ENCODE measurements at places on chromosomes 5 and 9. TPM values are rescaled to one million over a fixed set of nuclear protein-coding genes. Genes with fewer than 3 reads are reported as not detected.
A peak's percentile ranks its signal among the peaks of the same experiment; 100 is the strongest.

DNA sequence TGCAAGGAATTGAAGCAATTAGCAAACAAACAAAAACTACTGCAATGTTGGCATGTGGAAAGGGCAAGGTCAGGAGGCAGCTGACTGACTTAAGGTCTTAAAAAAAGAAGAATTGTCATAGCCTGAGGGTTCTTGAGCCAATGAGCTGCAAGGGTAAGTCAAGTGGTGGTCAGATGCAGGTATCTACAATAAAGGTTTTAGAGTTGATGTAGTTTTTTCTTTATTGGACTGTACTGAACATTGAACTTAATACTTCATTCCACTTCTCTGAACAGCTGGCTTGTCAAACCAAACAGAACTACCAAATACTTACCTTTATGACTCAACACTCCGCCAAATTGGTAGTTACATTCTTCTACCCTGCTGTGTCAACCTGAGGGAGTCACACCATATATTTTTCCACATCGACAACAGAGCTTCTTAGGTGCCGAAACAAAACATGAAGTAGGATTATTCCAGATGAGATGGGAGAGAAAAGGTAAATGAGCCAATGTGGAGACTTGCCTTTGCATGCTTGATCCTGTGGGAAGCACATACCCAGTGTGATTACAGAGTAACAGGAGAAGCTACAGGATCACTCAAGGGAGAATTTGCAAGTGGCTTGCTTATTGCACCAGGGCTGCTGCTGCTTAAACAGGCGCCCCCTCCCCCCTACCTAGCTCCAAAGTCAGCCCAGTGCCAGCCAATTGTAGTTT lies 35.3 kb downstream of the EQTN start:
- no peak overlapping the region for H3K27ac ChIP-seq
- no peaks in the 10 kb centered on the region for H3K36me3 ChIP-seq
- no peak for DNase-seq
- H3K4me1 ChIP-seq = no peaks in the 10 kb centered on the region

DNA sequence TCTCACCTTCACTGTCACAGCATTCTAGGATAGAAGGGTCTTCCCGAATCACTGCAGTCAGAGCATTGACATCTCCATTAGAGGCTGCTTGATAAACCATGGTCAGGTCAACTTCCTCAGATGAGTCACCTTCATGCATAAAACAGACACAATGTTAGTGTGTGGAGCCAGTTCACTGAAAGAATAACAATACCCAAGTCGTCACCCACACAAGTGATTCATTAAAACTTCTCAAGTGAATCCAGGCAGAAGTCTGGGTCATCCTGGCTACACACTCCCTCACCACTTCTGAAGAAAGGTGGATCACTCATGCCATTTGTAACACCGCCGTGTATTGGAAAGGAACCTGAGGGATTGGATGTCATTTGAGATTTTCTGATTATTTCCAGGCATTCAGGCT lies 49.6 kb downstream of the ANKRD55 start:
- H3K27me3 ChIP-seq = no peaks in the 10 kb centered on the region
- H3K27ac ChIP-seq = no peak overlapping the region
- no peaks in the 10 kb centered on the region for H3K4me1 ChIP-seq
- H3K36me3 ChIP-seq = no peaks in the 10 kb centered on the region
- no peak for DNase-seq
- no peak overlapping the region for H3K4me3 ChIP-seq

DNA sequence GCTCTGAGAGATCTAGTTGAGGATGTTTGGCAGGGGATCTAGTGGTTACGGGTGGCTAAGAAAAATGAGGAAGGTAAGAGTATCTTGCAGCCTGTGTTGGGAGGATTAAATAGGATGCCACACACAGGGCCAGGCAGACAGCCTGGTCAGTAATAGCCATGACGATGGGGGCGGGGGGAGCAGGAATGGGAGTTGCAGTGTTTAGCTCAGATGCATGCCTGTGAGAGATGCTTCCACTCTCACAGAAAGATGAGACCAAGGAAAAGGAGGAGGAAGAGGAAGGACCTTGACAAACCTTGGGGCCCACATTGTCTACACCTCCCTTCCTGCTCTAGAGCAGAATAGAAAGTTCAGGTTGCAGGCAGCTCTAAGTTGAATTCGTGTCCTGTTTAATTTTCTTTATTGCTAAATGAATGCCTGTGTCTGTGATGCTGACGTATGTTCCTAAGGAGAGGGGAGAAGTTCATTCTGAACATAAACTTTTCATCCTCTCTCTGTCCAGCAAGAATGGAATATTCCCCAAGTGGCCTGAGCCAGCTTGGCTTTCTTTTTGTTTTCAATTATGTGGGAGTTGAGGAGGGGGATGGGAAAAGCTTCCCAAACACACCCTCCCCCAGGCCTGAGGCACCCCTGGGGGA lies 28.7 kb downstream of the TGFBI start:
- H3K4me1 ChIP-seq = peaks cover 53% of the 10 kb centered on the region
- no peak overlapping the region for H3K4me3 ChIP-seq
- H3K27ac ChIP-seq = no peak overlapping the region

The IFNK gene
- not detected for total RNA-seq

- DNase-seq = peak; percentile 76
- no peak overlapping the region for H3K4me3 ChIP-seq
- H3K27ac ChIP-seq = no peak overlapping the region
- no peaks in the 10 kb centered on the region for H3K36me3 ChIP-seq
- H3K4me1 ChIP-seq = no peaks in the 10 kb centered on the region
- H3K27me3 ChIP-seq = no peaks in the 10 kb centered on the region
These were observed 631.9 kb downstream of the PSAT1 start for GRCh38 chr9:78928625-78929405.

DNA sequence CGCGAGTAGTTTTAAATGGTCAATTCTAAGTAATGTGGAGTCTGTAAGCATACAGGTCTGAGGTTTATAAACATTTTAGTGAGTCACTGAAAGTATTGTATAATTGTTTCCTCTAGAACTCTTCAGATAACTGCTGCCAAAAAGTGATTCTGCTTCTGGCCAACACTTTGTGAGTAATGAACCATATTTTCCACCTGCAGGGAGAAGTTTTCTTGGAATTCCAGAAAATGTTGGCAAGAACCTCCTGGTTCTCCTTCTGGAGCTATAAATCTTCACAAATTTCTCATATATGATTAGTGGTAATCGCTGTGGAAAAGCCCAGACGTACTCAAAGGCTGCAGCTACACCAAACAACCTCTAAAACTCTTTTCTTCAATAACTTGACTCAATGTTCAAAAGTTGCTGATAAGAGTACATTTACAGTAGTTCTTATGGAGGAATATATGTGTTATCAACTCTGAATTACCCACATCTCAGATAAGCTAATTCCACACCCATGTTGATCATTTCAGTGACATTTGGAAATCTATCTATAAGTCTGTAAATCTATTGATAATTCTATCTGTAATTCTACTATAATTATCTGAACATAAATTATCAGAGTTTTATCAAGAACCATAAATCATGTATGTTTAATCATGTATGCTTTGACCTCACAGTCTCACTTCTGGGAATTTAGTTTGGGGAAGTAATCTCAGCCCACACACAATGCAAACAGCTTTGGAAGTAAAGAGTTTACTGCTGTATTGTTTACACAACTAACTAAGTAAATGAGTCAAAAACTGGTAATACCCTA lies 74.1 kb downstream of the FNBP1 start:
- H3K27ac ChIP-seq = no peak overlapping the region
- H3K4me1 ChIP-seq = peaks cover 7% of the 10 kb centered on the region
- H3K36me3 ChIP-seq = peaks cover 5% of the 10 kb centered on the region
- no peak for DNase-seq
- H3K4me3 ChIP-seq = no peak overlapping the region

The AIF1L gene
- 16.5 TPM for total RNA-seq

- peak; percentile 86 for DNase-seq
- no peaks in the 10 kb centered on the region for H3K27me3 ChIP-seq
- H3K4me3 ChIP-seq = no peak overlapping the region
- H3K27ac ChIP-seq = peak overlapping the region; percentile 52
- H3K4me1 ChIP-seq = peaks cover 5% of the 10 kb centered on the region
These were observed 42.3 kb downstream of the MACROH2A1 start for GRCh38 chr5:135356522-135357318.

- peak; percentile 6 for DNase-seq
- H3K27me3 ChIP-seq = no peaks in the 10 kb centered on the region
- no peak overlapping the region for H3K4me3 ChIP-seq
- no peaks in the 10 kb centered on the region for H3K36me3 ChIP-seq
- H3K27ac ChIP-seq = no peak overlapping the region
These were observed 361.6 kb downstream of the ICE1 start for GRCh38 chr5:5784101-5784500.

DNA sequence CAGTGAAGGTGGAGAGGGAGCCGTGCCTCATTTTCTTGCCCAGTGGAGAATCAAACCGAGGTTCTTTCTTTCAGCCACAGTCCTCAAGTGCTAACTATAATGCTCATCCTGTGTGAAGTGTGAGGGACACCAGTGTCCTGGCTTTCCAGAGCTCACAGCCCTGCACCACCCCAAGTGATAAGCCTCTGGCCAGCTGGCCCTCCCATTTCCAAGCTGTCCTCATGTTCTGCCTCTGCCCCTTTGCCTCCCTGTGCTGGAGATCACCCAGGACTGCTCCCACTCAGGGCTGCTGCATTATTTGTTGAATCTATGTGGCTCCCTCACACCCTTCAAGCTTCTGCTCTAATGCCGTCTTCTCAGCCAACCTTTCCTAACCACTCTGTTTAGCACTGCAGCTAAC lies 224.5 kb upstream of the TUT7 start:
- no peak overlapping the region for H3K4me3 ChIP-seq
- no peaks in the 10 kb centered on the region for H3K36me3 ChIP-seq
- no peaks in the 10 kb centered on the region for H3K27me3 ChIP-seq
- no peak for DNase-seq
- peaks cover 34% of the 10 kb centered on the region for H3K4me1 ChIP-seq

The SH3PXD2B gene
- 13.0 TPM for total RNA-seq

DNA sequence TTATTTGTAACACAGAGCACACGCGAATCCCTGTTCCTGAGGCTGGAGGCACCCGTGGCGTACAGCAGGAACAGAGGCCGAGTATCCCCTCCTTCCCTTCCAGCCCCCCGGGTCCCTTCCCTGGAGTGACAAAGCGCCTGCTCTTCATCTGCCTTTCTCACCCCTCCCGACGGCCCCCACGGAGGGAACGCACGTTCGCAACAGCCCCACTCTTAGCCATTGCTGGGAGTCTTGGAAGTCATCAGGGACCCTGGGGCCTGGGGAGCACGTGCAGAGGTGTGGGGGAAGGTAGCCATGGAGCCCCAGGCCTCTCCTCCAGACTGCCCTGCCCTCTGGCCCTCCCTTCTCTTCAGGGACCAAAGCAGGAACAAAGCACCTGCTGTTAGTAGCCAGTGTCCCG lies 2.5 kb downstream of the AGPAT2 start:
- no peaks in the 10 kb centered on the region for H3K27me3 ChIP-seq
- H3K36me3 ChIP-seq = no peaks in the 10 kb centered on the region
- H3K4me3 ChIP-seq = no peak overlapping the region

DNA sequence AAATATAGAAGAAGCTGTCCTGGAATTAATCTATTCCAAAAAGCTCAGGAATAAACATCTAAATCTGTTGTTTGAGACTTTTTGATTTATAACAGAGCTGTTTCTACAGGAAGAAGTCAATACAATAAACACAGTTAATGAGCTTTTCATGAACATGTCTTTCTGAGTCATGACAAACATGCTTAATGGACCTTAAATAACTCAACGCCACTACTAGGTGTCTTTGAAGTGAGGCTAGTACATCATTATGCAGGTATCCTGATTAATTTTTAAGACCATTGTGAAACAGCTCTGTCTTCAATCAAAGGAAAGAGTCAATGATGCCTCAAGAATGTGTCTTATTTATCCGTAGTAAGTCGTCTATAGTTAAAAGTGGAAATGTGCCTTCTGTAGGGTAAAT lies 131.6 kb downstream of the GABRB2 start:
- DNase-seq = no peak
- H3K4me3 ChIP-seq = no peak overlapping the region
- no peaks in the 10 kb centered on the region for H3K27me3 ChIP-seq
- H3K36me3 ChIP-seq = no peaks in the 10 kb centered on the region

DNA sequence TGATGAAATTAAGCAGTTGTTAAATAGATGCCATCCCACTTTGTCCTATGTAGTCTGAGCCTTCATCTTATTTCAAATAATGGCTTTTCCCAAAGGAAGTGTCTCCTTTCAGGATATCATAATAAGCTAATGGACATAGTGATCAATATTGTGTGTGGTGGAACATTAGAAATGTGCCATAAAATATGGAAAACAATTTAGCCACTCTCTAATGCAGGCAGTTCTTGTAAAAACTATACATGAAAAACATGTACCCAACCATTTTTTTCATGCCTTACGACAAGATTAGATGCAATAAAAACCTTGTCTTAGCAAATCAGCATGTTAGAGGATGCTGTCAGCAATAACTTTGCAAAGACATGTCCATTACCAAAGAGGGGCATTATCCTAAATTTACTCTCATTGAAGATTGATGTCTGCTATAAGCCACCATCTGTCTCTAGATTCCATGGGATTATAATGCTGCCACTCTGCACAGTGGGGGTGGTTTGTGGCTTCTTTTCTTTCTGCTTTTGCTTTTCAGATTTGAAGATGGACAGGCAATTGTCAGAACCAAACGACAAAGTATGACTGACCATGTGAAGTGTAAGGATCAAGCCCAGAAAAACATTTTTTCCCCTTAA lies 724.0 kb upstream of the ZNF608 start:
- no peaks in the 10 kb centered on the region for H3K4me1 ChIP-seq
- no peak overlapping the region for H3K4me3 ChIP-seq
- H3K27me3 ChIP-seq = no peaks in the 10 kb centered on the region

GRCh38 chr9:133050781-133051180 lies 11.0 kb upstream of the CEL start:
- peaks cover 28% of the 10 kb centered on the region for H3K36me3 ChIP-seq
- no peaks in the 10 kb centered on the region for H3K27me3 ChIP-seq
- DNase-seq = no peak
- no peak overlapping the region for H3K4me3 ChIP-seq
- H3K27ac ChIP-seq = no peak overlapping the region
- no peaks in the 10 kb centered on the region for H3K4me1 ChIP-seq

The MAP3K1 gene
- 55.2 TPM for total RNA-seq

The HTR1A gene
- total RNA-seq = 0.20 TPM

The SHOC1 gene
- total RNA-seq = 0.48 TPM

The ZBED3 gene
- 5.9 TPM for total RNA-seq

GRCh38 chr9:29144476-29144875 lies 1571.2 kb upstream of the C9orf72 start:
- DNase-seq = no peak
- H3K36me3 ChIP-seq = no peaks in the 10 kb centered on the region
- no peak overlapping the region for H3K27ac ChIP-seq

The SPINK9 gene
- not detected for total RNA-seq

The CAVIN4 gene
- 1.3 TPM for total RNA-seq

The TAF11L2 gene
- not detected for total RNA-seq

DNA sequence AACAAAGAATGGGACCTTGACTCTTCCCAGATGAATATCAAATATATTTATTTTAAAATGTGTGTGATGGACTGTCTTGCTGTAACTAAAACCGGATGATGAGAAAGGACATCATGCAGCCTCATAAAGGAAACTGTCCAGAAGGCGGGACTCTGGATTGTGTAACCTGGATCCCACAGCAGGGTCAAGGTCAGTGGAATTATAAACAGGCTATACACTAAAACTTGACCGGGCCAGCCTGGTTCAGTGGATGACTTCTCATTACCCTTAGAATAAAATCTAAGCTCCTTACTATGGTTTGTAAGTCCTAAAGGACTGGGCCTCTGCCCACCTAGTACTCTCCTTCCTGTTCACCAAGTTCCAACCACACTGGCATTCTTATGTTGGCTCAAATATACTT lies 280.3 kb downstream of the ELAVL2 start:
- H3K27me3 ChIP-seq = no peaks in the 10 kb centered on the region
- H3K36me3 ChIP-seq = no peaks in the 10 kb centered on the region
- H3K4me1 ChIP-seq = no peaks in the 10 kb centered on the region
- no peak for DNase-seq

All from lung (tissue), 17 donors.